ENCODE measurements at places on chromosomes 5 and 9.
A peak's percentile ranks its signal among the peaks of the same experiment; 100 is the strongest.

DNA sequence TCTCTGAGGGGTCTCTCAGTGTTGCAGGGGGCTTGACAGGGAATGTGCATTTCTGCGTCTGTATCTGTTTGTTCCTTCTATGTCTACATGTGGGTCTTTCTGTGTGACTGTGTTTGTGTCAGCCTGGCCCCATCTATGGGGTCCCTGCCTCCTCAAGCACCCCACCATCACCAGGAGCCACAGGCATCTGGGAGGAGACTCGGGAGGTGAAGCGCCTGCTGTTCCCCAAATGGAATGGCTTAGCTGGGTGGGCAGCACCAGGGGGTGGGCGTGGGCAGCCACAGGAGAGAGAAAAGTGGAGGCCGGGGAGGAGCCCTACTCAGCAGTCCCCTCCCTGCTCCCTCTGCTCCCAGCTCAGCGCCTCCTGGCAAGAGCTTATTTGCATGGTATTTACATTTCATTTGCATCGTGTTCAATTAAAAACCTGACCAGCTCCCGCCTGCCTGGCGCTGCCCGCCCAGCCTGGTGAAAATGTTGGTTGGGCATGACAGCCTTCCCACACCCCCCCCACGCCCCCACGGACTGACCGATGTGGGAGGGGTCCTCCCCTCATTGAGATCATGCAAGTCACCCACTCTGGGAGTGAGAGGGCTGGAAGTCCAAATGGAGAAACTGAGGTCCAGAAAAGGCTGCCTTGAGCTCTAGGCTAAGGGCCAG lies 50.5 kb downstream of the CXXC5 start:
- peak; percentile 52 for DNase-seq

DNA sequence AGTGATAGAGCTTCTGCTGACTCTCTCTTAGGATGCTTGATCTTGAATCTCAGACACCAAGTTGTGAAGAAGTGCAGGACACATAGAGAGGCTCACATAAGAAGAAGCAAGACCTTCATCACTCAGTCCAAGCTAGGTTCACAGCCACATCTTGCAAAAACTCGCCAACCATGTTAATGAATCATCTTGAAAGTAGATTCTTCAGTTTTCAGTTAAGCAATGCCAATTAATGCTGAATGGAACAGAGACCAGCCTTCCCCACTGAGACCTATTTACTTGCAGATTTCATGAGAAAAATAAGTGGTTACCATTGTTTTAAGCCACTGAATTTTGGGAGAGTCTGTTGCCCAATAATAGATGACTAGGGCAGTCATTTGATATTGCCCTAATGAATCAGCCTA lies 217.7 kb upstream of the EDIL3 start:
- no peak for DNase-seq

DNA sequence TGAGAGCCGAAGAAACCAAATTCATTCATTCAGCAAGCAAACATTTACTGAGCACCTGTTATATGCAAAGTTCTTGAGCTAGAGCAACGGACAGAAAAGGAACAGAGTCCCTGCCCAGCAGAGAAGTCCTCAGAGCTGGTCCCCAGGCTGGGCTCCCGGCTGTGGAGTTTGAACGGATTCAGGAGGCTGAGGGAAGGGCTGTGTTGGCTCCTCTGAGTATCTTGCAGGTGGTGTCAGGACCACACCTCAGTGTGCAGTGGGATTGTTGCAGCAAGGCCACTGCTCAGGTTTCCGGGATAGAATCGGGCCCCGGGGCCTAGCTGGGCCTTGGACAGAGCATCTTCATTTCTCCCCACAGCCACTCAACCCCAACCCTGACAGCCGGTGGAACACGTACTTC lies 5.1 kb downstream of the TBC1D13 start:
- no peak for DNase-seq

- no peak for DNase-seq
Observed at GRCh38 chr9:99787556-99787955, 34.1 kb upstream of the NR4A3 start.

DNA sequence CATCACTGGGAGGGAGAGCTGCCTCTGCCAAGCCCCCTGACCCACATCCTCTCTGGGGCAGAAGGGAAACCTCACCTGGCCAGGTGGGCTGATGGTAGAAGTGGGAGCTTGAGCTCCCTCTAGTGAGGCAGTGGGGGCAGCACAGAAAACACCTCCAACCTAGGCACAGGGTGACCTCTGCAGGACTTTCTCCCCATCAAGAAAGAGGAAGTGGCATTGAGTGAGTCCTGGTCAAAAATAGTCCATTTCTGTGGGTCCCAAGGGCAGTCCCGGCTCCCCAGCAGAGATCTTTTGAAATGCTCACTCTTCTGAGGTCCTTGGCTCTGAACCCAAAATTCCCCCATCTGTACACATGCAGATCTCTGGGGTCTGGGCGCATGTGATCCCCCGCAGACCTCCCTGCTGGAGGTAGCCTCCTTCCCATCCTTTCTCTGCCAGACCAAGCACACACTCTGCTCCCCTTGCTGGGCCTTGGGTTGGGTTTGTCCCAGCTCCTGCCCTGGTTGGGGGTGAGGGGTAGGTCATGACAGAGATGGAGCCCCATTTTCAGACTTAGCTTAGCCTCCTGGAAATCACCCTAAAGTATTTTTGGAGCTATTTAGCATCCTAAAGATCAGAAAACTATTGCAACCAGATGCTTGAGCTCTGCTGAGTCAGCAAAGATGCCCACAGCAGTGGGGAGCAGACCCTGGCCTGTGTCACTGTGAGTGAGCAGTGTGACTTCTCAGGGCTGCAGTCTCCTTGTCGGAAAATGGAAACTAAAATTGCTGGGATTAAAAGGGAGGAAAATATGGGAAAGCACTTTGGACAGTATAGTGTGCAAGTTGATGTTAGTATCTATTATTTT lies 41.6 kb upstream of the LCP2 start:
- peak; percentile 78 for DNase-seq

DNA sequence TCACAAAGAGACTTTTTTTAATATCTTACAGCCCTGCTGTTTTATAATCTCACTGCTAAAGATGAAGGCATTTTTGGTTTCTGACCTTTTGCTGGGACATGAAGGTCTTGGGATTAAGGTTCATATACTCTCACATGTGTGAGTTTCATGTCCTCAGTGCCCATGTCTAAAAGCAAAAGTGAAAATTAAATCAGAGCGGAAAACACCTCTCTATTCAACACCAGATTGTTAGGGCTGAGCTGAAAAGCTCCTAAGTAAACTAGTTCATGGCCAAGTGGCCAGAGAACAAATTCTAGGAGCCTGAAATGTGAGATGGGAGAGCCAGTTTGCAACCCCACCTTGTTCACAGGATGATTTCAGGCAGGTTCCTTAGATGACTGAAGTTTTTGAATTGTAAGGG lies 110.9 kb downstream of the GRIA1 start:
- no peak for DNase-seq

DNA sequence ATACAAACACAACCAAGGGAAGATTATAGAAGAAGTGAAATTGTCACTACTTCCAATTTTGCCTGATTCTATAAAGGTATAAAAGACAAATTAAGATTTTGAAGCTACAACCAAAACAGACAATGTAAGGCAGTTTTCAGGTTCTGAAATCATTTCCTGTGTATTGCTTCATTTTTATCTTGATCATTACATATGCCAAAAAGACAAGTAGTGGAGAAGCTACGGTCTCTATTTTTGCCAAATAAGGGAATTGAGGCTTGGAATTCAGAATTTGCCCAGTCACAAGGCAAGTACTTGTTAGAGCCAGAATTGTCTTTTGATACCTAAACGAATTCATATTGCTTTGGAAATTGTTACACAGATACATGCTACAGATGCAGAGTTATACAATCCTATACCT lies 20.6 kb downstream of the EDIL3 start:
- no peak for DNase-seq

- DNase-seq, result peak; percentile 56
Observed at GRCh38 chr9:272251-273213, 57.9 kb downstream of the DOCK8 start.

- no peak for DNase-seq
Observed at GRCh38 chr5:18749763-18750162, 1115.5 kb downstream of the TAF11L14 start.

GRCh38 chr9:13718539-13718938 lies 439.0 kb upstream of the MPDZ start:
- DNase-seq, result no peak

GRCh38 chr9:70398145-70398556 lies 16.3 kb downstream of the KLF9 start:
- DNase-seq, result peak; percentile 59

- DNase-seq, result no peak
Observed at GRCh38 chr5:122997294-122997693, 39.2 kb downstream of the PPIC start.

GRCh38 chr9:78695519-78695918 lies 398.6 kb downstream of the PSAT1 start:
- DNase-seq, result no peak

GRCh38 chr5:79791843-79792242 lies 102.2 kb downstream of the CMYA5 start:
- DNase-seq, result peak; percentile 77

DNA sequence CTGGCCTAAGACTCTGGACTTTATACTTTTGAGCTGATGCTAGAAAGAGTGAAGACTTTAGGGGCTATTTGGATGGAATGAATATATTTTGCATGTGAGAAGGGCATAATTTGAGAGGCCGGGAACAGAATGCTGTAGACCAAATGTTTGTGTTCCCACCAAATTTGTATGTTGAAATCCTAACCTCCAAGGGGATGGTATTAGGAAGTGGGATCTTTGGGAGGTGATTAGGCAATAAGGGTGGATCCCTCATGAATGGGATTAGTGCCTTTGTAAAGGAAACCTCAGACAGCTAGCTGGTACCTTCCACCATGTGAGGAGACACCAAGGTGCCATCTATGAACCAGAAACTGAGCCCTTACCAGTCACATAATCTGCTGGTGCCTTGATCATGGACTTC lies 165.1 kb upstream of the S1PR3 start:
- no peak for DNase-seq

- peak; percentile 8 for DNase-seq
Observed at GRCh38 chr9:116163293-116164055, 9.9 kb downstream of the PAPPA start.

Measured in RPMI8226 (cell line).